Bone marrow (tissue), 2 donors: ENCODE measurements at places on chromosomes 2 and 18.

DNA sequence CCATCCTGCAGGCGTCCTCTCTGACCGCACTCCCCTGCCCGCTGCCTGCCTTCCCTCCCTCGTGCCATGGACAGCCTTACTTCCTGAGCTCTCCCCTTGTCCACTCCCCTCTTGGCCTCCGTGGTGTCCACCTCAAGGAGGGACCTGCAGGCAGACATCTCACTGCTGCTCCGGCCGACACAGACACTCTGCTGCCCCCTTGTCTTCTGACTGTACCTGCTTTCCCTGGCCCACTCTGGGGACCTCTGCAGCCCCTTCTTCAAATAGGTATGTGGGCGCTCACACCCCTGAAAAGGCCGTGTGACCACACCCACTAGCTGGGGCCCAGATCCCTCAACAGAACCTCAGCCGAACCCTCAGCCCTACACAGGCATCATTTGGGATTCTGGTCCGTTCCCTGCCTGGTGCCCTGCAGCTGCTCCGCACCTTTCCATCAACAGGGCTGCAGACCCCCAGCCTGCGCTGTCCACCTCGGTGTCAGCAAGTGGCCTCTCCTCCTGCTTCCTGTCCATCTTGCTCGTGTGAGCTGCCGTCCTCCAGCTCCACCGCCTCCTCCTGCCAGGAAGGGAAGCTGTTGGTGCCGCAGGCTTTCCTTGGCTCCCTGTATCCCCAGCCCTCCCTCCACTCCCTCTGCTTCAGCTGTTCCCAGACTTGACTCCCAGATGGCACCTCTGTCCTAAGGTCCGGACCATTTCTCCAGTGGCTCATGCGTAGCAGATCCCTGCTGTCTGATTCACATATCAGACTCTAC lies 94.1 kb downstream of the KLHL29 start:
- no peak for DNase-seq

DNA sequence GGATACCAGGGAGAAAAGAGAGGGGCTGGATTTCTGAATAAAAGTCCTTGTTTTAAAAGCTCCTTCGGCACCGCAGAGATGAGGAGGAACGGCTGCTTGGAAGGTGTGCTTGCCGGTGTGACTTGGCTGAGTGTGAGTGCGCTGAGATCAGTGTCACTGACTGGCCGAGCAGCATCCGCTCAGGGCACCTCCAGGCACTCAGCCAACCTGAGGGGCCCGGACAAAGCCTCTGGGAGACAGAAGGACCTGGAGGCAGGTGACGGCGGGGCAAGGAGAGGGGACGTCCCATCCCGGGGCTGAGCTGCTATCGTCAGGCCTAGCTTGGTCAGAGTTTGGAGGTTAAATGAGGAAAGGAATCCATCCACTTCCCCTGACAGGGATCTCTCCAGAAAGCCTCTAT lies 16.8 kb upstream of the ALLC start:
- DNase-seq = no peak

DNA sequence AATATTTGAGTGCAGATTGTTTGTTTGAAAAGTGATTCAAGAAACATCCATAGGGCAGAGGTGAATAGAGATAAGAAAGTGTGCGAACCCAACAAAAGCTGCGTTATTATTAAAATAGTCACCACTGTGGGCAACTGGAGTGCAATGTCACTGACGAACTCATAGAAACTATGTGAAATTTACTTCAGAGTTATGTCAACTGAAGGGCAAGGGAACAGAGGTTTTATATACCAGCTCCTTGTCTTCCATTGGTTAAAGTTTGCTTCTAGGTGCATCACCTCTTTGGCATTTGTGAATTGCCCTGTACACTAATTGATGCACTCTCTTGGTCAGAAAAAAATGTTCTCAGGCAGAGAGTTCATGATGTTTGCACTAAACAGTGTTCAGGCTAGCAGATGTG lies 110.5 kb upstream of the NYAP2 start:
- DNase-seq = no peak

GRCh38 chr2:46334389-46335271 lies 37.4 kb downstream of the EPAS1 start:
- DNase-seq = no peak

DNA sequence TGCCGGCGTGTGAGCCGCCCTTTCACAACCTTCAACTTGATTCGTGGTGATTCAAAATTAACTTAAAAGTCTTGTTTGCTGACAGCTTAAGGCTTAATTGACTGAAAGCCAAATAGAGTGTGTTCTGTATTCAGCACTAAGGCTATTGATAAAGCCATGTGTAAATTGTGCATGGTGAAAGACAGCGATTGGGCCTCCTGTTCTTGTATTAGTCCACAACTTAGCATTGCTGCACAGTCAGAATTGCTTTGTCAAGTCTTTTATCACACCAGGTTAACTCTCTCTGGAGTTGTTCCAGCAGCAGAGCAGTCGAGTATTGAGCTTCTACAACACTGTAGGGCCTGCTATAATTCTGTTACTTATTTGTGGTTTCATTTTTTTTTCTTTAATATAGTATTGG lies 210.1 kb downstream of the WDR7 start:
- no peak for DNase-seq
